CD4-positive, alpha-beta T cell treated with Interleukin-1 beta for 1 hour (primary cell): ENCODE measurements at places on chromosomes 5 and 9.

DNA sequence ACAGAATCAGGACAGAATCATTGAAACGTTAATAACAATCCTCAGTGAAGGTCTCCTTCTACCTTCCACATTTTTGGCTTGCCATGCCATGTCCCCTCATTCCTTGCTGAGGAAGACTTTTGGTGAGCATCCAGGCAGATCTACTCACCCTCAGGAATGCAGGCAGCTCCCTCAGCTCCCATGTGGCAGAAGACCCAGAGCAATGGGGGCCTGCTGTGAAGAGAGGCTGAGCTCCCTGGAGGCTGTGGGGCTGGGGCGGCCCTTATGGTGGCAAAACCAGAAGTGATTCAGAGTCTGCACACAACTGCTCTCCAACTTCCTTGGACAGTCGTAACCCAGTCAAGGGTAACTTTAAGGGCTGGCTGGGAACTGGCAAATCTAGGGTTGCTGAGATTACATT, 247.2 kb upstream of the EFNA5 start:
- no peak for DNase-seq

- no peak for DNase-seq
These were observed 429.0 kb upstream of the ZNF608 start for GRCh38 chr5:125175348-125176004.

GRCh38 chr5:148825716-148826052, 727 bp upstream of the ADRB2 start:
- no peak for DNase-seq

DNA sequence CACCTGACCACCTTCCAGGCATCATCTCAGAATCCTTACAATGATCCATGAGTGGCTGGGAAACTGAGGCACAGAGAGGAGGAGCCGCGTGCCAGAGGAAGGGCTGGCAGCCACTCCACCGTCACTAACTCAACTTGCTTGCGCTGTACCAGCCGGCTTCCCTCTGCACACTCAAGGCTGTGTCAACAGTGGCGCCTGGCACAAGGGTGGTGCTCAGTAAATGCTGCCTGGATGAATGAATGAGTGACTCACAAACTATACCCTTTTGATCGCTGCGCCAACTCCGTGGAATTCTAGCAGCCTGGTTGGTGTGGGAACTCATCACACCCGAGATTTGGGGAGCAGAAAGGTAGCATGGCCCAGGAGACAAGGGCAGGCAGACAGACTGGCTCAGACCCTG, 21.9 kb downstream of the PRRX2 start:
- no peak for DNase-seq

DNA sequence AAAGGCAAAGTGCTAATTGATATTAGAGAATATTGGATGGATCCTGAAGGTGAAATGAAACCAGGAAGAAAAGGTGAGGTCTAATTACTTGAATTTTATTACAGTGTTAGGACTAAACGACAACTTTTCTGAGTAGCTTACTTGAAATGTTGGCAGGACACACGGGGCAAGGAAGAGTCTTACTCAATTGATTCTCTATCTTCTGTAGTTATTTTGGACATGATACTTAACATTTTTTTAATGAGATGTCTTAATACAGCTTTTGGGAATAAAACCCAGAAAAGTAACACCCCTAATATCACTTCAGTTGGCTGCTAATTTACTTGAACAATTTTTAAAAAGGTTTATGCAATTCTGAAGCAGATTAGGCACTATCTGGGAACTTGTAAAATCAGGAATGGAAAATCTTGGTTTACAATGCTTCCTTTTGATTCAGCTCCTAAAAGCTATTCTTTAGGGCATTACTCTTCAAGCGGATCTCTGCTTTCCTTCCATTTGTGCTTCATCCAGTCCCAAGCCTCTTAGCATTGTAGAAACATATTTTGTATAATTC, 13.7 kb downstream of the SUB1 start:
- no peak for DNase-seq

GRCh38 chr5:61000887-61001286, 55.9 kb downstream of the NDUFAF2 start:
- DNase-seq, result no peak

GRCh38 chr5:36876965-36877666, 547 bp downstream of the NIPBL start:
- DNase-seq, result peak; percentile 55

GRCh38 chr9:136791516-136792276, 552 bp downstream of the TMEM141 start:
- peak; percentile 74 for DNase-seq

- no peak for DNase-seq
These were observed 14.8 kb upstream of the FAM174A start for GRCh38 chr5:100520348-100520747.

DNA sequence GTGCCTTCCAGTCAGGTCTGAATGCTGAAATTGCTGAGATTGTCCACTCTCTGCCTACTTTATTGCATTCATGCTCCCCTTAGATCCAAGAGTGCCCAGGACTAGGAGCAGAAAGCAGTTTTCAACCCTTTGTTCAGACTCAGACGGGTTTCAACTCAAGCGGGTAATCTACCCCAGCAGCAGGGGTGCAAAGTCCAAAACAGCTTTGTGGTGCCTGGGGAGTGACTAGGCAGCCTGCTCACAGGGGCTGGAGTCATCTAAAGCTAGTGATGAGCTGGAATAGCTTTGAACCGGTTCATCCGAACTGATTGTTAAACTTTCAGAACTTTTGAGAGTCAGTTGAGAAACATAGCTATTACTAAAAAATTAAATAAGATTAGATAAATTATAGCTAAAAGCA, 71.0 kb upstream of the IQGAP2 start:
- DNase-seq, result no peak

- DNase-seq, result peak; percentile 3
These were observed 202.7 kb upstream of the NR3C1 start for GRCh38 chr5:143606043-143606752.

GRCh38 chr5:27158775-27159174, 120.4 kb upstream of the CDH9 start:
- no peak for DNase-seq

DNA sequence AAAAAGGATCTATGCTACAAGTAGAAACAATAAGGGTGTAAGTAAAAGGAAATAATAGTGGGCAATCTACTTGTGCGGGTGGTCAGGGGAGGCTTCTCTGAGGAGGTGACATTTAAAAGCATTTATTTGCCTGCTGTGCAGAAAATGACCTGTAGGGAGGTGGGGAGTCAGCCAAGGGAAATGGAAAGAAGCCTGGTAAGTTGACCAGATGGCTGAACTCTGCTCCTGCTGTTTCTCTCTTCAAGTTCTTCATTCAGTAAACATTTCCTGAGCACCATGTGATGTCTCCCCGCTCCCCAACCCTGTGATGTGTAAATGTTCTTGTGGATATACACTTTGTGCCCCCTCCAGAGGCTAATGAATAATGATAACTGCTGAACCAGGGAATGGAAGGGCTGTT, 9.9 kb upstream of the SPIN1 start:
- DNase-seq, result no peak

DNA sequence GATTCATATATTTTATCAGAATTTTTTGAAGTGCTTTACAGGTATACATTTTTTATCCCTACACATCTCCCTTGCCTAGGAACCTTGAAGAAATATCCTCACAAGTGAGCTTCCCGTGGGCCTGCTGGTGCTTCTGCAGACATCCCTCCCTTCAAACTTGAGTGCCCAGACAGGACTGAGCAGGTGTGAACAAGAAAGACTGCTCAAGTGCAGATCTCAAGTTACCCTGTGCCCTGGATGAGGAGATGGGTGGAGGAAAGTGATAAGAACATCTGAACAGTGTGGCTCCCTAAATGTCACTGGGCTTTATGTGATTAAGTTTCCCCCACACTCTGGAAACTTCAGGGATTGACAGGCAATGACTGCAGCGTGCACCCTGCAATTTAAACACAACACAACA, 209.8 kb downstream of the TLE1 start:
- DNase-seq, result no peak

GRCh38 chr5:97745817-97746216, 562.8 kb upstream of the RIOK2 start:
- DNase-seq, result no peak

GRCh38 chr5:135662683-135663082, 83.9 kb upstream of the CXCL14 start:
- DNase-seq, result no peak

- no peak for DNase-seq
These were observed 67.0 kb upstream of the NEK6 start for GRCh38 chr9:124190761-124191160.

GRCh38 chr5:97363577-97363976, 180.5 kb upstream of the RIOK2 start:
- no peak for DNase-seq

- no peak for DNase-seq
These were observed 657.6 kb upstream of the RIOK2 start for GRCh38 chr5:97840643-97841042.

GRCh38 chr9:70488098-70488792, 73.8 kb upstream of the KLF9 start:
- no peak for DNase-seq

DNA sequence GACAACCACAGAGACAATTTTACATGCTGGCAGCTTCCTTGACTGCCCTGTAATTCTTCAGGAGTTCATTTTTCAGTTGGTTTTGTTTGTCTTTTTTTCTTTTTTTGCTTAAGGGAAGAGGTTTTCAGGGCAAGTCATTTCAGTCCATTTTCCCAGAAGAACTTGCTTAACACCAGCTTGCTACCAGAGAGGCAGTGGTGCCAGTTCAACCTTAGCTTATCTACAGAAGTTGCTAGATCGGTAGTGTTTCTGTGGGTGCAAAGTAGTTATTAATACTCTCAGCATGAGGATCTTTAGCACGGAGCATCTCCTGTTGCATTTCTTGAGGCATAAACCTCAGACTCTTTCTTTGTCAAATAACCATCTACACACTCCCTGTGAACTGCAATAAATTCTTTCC, 1.1 kb downstream of the SPEF2 start:
- DNase-seq, result no peak

- no peak for DNase-seq
These were observed 99.5 kb downstream of the FBXW11 start for GRCh38 chr5:171906703-171907590.

DNA sequence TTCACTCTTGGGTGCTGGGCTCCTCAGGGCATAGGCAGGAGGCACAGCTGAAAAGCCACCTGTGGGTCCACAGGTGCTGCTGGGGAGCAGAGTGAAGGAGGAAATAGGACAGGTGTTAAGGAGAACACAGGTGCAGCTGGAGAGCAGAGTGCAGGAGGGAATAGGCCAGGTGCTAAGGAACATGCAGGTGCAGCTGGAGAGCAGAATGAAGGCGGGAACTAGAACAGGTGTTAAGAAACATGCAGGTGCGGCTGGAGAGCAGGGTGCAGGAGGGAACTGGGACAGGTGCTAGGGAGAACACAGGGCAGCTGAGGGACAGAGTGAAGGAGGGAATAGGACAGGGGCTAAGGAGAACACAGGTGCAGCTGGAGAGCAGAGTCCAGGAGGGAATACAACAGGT, 43.8 kb upstream of the PLEKHG4B start:
- no peak for DNase-seq

- DNase-seq, result no peak
These were observed 151.9 kb downstream of the NDUFS4 start for GRCh38 chr5:53712327-53712726.

DNA sequence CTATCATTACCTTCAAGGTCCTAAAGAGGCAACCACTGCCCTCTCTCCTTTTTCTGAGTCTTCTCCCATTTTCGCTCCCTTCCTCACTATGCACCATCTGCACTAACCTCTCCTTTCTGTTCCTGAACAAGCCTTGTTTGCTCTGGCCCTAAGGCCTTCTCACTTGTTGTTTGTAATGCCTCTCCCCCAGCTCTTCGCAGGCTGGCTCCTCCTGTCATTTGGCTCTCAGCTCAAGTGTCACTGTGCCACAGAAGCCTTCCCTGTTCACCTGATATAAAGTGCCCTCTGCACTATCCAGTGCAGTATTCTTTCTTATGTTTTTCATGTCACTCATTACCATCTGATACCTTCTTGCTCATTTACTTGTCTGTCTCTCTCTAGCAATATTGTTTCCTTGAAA, 303.7 kb downstream of the KCNN2 start:
- no peak for DNase-seq

GRCh38 chr5:119273391-119273839, 82.4 kb upstream of the TNFAIP8 start:
- peak; percentile 35 for DNase-seq

DNA sequence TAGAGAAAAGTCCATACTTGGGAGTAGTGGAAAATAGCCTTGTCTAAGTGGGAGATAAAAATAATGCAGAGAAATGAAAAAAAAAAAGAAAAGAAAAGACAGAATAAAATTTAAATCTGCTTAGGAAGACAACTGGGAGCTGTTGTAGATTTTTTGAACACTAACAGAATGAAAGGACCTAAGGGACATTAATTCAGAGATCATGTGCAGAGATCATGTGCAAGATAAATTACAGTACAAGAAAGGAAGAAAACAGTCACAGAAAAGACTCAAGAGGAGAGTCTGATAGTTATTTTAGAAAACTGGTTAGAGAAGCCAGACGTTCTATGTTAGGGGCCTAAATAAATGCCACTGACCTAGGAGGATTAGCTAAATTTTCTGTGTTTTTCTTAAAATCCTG, 1226.8 kb upstream of the NUDT12 start:
- no peak for DNase-seq

GRCh38 chr9:19156805-19157204, 29.5 kb upstream of the PLIN2 start:
- no peak for DNase-seq
